ENCODE measurements at places on chromosomes 16 and 17. TPM values are rescaled to one million over a fixed set of nuclear protein-coding genes. Genes with fewer than 3 reads are reported as not detected.

GRCh38 chr17:15431766-15432165 is 35.7 kb downstream of the CDRT4 start:
- no peak for DNase-seq

DNA sequence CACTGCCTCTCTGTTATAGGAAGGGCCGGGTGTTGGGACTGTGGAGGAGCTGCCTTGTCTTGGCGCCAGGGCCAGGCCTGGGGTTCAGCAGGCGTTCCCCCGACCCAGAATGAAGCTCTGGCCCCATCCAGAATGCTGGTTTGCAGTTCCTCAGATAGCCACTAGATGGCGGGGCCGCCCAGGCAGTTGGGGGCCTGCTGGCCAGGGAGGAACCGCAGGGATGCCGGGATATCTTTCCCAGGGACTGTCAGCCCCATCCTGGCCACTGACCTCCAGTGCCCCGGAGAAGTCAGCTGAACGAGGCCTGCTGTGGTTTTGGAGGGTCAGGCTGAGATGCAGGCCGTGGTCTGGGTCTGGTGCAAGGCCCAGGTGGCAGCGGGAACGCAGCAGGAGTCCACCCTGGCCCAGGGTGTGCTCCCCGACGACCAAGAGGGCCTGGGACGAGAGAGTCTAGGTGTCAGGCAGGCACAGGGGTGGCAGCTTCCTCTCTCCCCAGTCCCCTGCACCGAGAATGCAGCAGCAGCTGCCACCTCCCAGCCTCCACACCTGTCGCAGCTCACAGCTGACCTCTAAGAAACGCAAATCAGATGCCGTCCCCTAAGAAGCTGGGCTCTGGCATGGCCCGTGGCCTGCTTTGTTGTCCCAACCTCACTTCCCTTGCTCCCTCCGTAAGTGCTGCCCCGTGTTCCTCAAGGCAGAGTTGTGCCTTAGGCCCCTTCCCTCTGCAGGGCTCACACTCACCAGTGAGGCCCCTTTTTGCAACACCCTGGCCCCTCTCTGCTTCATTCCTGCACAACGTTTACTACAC is 51.2 kb downstream of the RMI2 start:
- peak; percentile 49 for DNase-seq

GRCh38 chr16:2749476-2749875 is 3.0 kb upstream of the SRRM2 start:
- DNase-seq: no peak

GRCh38 chr17:51491416-51491815 is 231.1 kb downstream of the UTP18 start:
- DNase-seq: no peak

GRCh38 chr17:50877838-50878237 is 11.7 kb upstream of the TOB1 start:
- DNase-seq: no peak

DNA sequence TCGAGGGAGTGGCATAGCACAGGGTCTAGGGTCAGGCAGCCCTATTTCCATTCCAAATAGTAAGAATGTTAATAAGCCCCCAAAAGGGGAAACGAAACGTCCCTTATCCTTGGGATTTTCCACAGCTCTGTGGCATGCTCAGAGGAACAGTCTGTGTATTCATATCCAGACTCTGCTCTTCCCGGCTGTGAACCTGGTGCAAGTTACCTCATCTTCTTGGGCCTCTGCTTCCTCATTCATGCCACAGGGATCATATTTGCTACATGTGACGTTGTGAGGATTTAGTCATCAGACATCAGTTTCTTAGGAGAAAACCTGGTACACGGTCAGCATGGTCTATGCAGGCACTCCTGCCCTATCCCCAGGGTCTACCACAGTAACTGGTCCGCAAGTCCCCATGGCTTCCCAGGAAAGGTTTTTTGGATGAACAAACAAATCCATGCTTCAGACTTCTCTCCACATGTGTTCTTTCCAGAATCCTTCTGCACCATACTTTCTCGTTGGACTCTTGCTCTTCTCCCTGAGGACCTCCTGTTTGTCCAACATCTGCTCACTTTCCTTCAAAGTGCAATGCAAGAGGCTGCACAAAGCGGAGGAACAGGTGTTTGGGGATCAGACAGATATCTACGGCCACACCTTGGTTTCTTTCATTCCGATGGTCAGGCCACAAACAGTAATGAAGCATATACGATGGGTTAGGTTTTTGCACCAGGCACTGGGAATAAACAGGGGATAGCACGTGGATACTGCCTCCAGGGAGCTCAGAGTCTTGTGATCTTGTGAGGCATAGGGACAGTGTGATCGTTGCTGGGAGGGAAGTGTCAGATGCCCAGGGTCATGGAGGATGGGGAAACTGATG is 17.7 kb downstream of the GLP2R start:
- DNase-seq: no peak

DNA sequence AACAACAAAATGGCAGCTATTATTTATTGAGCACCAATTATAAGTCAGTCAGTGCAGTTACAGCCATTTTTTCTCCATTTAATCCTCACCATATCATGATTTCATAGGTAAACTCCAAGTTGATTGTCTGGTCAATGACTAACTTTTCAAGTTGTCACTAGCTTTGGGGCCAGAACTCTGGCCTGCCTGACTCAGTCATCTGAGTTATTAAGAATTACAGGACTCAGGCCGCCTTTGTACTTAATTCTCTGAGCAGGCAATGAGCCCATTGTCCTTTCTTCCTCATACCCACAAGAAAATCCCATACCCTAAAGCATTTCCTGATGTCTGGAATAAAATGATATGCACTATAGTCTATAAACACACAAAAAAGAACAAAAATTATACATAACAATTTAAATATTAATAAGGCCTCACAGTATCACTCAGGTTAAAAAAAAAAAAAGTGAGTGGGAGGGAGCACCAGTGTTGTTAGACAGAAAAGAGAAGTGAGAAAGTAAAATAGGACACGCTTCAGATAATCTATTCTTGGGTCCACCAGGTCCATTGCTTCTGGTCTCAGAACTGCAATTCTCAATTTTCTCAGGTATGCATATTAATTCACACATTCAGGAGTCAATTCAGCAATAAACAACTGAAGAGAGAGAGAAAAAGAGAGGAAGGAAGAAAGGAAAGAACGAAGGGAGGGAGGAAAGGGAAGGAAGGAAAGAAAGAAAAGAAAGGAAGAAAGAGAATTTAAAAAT is 70.2 kb downstream of the SPAG9 start:
- no peak for DNase-seq

DNA sequence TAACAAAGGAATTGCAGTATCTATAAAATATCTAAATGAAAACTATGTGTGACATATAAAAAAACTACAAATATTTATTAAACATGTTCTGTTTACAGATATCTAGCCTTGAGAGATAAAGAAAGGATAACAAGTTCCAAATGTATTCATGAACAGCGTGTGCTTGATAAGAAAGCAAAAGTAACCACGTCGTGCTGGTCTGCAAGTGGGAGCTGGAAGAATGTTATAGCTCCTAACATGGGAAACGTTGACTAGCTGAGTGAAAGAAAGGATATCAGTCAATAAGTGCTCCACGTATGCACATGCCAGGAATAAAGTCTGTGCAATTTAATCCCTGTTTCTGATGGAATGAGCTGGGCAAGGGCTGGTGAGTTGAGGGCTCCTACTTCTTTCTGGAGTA is 71.2 kb upstream of the CDYL2 start:
- no peak for DNase-seq

DNA sequence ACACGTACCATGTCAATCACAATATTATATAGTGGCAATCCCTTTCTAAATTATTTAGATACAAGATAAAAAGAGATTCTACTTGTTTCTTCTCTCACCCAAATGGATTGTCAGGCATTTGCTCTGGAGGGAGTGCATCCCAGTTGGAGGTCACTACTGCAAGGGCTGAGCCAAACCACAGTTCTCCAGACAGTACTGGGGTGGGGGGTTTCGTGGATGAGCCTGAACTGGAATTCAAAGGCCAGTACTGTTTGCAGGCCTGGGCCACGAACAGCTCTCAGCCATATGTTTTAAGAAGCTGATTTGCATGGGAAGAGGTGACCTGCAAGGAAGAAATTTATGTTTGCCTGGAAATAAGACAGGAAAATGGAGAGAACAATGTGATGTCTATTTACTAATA is 314.9 kb downstream of the PMP22 start:
- DNase-seq: no peak

- DNase-seq: peak; percentile 33
Observed at GRCh38 chr17:7886227-7887037, 2.2 kb upstream of the CHD3 start.

- DNase-seq: no peak
Observed at GRCh38 chr17:30148376-30148775, 31.8 kb downstream of the NSRP1 start.

GRCh38 chr17:57490890-57491289 is 234.6 kb downstream of the MSI2 start:
- DNase-seq: no peak

GRCh38 chr16:64162613-64163375 is 959.1 kb downstream of the CDH11 start:
- DNase-seq: no peak

- no peak for DNase-seq
Observed at GRCh38 chr16:86303787-86304678, 206.3 kb upstream of the FOXF1 start.

GRCh38 chr16:81127051-81127450 is 30.9 kb upstream of the GCSH start:
- DNase-seq: no peak

DNA sequence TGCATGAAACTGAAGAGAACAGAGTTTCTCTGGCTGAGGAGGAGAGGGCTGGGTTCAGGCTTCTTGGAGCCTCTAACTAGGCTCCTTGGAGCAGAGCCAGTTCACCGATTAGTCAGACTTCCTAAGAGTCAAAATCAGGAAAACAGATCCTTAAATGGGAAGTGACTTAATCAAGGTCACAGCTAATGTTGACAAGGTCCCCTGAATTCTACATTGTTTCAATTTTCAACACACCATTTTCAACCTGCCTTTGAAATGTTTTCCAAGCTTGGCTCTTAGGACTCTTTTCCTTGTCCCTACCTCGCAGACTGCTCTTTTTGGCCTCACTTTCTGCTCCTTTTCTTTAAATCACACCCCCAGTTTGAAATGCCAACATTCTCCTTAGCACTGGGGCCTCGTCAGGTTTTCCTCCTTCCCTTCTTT is 16.3 kb downstream of the MYL4 start:
- DNase-seq: no peak

DNA sequence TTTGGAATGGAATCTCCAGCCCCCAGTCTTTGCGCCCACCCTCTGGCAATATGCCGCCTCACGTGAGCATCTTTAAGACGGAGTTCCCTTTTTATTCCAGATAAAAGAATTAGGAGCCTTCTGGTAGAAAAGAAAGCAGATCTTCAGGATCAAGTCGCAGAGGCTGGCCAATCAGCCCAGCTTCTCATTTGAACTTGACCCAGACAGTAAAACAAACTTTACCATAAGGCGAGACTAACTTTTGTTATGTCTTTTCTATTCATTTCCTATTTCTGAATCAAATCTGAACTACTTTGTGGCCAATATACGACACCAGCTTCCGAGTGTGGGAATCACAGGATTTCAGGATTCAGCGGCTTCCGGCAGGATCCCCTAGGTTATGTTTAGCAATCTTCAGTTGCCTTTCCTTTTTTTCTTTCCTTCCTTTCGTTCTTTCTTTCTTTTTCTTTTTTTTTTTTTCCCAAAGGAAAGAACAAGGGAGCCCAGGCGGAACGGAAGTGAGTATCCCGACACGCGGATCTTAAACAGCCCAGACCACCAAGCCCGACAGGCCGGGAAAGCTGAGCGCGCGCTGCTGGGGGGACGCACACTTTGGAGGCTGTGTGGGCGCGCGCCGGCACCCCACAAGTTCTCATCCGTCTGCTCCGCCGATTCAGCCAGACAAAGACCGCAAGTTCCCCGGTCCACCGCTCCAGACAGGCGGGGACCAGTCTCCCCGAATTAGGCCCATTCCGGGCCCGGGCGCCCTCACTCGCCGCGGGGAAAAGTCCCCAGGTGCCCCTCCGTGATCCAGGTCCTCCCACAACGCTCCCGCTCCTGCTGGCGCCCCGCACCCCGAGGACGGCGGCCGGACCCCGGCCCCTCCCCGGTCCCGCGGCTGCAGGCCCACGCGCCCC is 633 bp downstream of the TBC1D16 start:
- DNase-seq: no peak

Gene PLXDC1
- total RNA-seq: under 0.01 TPM

Gene FA2H
- 0.81 TPM for total RNA-seq

Gene KRTAP4-9
- under 0.01 TPM for total RNA-seq

Gene SLC7A5
- total RNA-seq: 24.8 TPM

Gene SRCIN1
- total RNA-seq: under 0.01 TPM

Gene RDM1
- total RNA-seq: 0.54 TPM

Gene ARHGDIG
- 0.27 TPM for total RNA-seq

Gene NATD1
- total RNA-seq: 8.6 TPM

Gene TP53TG3F
- not detected for total RNA-seq

Gene PRR35
- under 0.01 TPM for total RNA-seq

Gene CCL8
- total RNA-seq: not detected

Gene ENPP7
- 0.27 TPM for total RNA-seq
